Tongue (tissue), 3 donors: ENCODE measurements at places on chromosomes 7 and 10. TPM values are rescaled to one million over a fixed set of nuclear protein-coding genes. Genes with fewer than 3 reads are reported as not detected.

- DNase-seq: no peak
Observed at GRCh38 chr7:103893350-103893749, 96.1 kb downstream of the RELN start.

MKRN1 gene
- 68.9 TPM for total RNA-seq

DNA sequence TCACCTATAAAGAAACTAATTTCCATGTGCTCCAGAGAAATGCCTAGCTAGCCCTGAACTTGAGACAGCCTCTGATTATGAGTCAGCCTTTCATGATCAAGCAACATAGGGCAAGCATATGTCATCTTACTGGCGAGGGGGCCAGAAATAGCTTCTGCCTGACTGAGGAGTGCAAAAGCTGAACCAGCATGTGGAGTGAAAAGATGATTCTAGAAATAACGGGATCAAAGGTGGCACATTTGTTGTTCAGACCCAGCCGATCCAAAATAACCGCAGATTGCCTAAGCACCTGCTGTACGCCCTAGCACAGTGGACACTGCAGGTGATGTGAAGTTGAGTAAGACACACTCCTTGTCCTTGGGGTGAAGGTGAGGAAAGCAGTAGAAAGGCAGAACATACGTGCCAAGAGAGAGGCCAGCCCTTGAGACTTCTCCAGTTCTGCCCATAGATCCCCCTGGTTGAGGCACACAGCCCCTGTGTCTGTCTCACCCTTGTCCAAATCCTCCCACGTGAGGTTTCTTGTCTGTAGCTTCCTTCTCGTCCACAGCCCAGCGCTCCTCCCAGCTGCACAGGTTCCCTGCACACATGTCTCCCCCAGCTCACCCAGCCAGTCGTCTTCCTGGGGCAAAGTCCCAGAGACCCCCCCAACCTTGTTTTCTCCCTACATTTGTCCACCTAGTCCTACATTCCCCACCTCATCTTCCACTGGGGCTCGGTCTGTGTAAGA, 2.8 kb upstream of the BCL7B start:
- DNase-seq: peak; percentile 34

- DNase-seq: no peak
Observed at GRCh38 chr7:21640105-21640504, 97.3 kb downstream of the DNAH11 start.
